ENCODE measurements at places on chromosomes 12 and 14.

- no peak for DNase-seq
These were observed 572.5 kb downstream of the DIO2 start for GRCh38 chr14:79638672-79639266.

GRCh38 chr12:12926571-12927071 lies 25.3 kb downstream of the GPRC5D start:
- peak; percentile 42 for DNase-seq

GRCh38 chr14:104660597-104660996 lies 28.8 kb upstream of the INF2 start:
- no peak for DNase-seq

DNA sequence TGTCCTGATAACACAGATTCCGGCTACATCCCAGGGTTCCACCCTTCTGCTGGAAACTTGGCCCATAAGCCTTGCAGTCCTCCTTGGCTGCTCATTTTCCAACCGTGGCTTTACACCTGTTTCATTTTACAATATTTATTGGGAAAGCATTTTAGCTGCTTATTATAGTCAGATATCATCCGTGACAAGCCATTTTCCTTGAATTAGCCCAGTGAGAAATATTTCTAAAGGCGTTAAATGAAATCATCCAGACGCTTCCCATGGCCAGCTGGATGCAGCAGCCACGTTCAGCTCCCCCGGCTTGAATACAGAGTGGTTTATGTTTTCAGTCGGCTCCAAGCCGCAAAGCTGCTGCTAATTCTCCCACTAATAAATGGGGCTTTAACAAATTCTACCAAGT lies 245.0 kb upstream of the PELI2 start:
- no peak for DNase-seq

DNA sequence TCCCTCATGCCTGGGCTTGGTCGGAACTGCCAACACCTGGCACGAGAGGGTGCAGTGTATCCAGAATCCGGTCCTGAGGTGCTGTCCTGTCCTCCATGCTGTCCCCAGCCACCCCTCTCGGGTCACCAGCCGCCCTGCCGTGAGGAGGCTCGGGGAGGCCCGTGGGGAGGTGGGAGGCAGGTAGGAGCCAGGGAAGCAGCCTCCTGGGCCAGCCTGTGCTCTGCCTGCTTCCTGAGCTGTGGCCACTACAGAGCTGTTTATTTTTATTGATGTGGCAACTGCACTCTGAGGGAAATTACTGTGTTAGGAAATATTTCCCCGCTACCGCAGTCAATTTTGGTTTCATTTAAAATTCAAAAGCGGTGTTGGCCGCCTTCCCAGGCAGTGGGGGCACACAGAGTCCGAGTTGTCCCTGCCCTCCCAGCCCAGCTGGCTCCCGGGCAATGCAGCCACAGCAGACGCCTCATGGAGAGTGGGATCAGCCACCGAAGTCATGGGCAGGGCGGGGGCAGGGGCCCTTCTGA lies 18.3 kb downstream of the NOC4L start:
- DNase-seq: no peak

DNA sequence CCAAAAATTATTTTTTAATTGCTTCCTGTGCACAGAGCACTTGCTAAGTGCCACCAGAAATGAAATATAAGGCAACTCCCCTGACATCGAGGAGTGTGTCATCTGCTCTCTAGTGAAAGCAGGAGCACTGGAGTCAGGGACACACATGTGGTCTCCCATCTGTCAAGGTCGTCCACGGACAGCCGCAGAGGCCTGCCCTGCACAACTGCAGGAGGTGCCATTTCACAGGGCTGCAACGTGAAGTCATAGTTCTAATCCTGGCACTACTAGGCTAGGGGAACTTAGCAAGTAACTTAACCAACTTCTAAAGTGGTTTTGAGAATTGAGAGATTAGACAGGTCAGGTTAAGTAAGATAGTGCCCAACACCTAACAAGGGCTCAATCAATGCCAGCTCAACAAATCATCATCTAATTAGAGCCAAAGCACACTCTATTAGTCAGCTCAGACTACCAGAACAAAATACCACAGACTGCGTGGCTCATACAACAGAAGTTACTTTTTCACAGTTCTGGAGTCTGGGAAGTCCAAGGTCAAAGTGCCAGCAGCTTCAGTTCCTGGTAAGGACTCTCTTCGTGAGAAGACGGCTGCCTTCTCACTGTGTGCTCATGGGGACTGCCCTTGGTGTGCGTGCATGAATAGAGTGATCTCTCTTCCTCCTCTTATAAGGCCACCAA lies 30.7 kb downstream of the FOXN3 start:
- DNase-seq: no peak

DNA sequence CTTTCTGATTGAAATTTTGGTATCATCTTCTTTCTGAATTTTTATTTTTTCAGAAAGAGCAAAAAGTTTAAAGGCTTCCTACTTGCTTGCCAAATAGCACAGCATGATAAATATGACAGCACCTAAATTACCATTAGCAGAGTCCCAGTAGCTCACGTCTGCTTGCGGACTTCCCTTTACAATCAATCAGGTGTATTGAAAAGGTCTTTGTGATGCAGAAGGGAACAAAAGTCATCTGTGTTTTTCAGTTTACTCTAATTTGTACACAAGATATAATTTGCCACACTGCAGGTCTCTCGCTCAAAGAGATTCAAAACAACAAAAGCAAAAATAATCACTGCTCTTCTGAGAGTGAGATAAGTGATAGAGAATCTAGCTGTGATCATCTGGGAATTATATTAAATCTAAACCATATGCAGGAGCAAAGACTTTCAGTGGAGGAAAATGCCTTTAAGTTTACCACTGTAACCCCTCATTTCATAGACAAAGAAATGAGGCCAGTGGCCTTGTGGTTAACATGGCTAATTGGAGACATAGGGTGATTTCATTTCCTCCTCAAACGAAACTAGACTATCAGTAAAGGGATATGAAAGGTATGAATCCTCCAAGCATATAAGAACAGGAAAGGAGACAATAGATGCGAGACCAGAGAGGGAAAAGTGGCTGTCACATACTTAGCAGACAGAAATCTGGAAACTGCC lies 240.8 kb upstream of the TMPO start:
- DNase-seq: no peak
